ENCODE measurements at places on chromosomes 6 and 20.

- no peak for DNase-seq
Measured at GRCh38 chr6:160765412-160765811, 63.4 kb downstream of the PLG start.

GRCh38 chr6:5276581-5276980 is 15.3 kb downstream of the FARS2 start:
- DNase-seq = no peak

- DNase-seq = no peak
Measured at GRCh38 chr20:57047281-57048026, 219.0 kb downstream of the BMP7 start.

- no peak for DNase-seq
Measured at GRCh38 chr6:140463312-140463710, 1088.9 kb upstream of the CITED2 start.

- no peak for DNase-seq
Measured at GRCh38 chr6:30223339-30223738, 10.1 kb upstream of the TRIM26 start.

- no peak for DNase-seq
Measured at GRCh38 chr6:124294574-124295200, 491.0 kb downstream of the NKAIN2 start.

DNA sequence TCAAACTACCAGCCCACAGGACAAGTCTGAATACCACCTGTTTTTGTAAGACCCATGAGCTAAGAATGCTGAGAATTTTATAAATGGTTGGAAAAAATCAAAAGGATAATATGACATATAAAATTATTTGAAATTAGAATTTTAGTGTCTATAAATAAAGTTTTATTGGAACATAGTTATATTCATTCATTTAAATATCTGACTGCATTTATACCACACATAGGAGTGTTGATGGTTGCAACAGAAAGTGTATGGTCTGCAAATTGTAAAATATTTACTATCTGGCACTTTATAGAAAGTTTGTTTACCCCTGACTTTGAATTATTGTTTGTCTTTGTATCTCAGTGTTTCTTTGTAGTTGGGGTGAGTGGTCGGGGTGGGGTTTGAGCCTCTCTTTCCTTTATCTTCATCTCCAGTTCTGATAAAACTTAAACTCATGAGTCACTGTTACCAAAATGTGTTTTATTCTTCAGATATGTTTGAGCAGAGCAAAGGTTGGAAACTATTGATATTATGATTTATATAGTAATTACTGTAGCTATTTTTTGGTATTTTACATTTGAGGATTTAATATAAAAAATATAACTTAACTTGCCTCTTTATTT is 55.5 kb downstream of the CD2AP start:
- no peak for DNase-seq

GRCh38 chr20:57880571-57880892 is 170.7 kb upstream of the PMEPA1 start:
- DNase-seq = no peak

DNA sequence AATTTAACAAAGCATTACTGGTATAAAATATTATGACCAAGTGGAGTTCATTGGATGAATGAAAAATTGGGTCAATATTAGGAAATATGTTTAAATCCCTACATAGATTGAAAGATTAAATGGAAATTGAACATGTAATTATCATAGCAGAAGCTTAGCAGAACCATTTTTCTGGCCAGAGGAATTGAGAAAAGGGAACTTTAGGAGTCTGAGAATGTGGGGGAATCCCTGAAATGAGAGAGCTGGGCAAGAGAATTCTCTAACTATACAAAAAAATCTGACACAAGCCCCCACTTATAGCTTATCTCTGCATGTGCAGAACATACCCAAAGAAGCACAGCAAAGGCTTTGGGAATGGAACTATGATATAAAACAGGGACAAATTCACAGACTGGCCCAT is 67.4 kb upstream of the ARHGAP18 start:
- DNase-seq = no peak

GRCh38 chr6:1560281-1561058 is 49.2 kb upstream of the FOXC1 start:
- no peak for DNase-seq

GRCh38 chr6:18425218-18425617 is 38.1 kb downstream of the RNF144B start:
- DNase-seq = no peak

- no peak for DNase-seq
Measured at GRCh38 chr20:48731536-48731935, 96.3 kb downstream of the PREX1 start.

DNA sequence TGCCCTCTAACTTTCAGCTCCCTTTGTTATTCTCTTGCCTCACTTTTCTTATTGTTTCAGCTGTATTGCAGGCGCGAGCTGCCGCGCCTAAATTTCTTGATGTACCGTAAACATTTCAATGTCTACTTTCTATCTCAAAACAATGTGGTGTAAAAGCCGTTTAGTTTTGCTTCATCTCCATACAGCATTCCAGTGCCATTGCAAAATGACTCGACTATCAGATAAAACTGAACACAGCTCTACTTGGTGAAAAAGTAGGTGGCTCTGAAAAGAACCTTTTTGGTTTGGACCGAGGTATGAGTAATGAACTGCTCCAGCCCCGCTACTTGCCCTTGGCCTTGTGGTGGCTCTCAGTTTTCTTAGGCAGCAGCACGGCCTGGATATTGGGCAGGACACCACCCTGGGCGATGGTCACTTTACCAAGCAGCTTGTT is 74.6 kb downstream of the OR2B2 start:
- no peak for DNase-seq

GRCh38 chr6:36650848-36651478 is 27.6 kb upstream of the CDKN1A start:
- no peak for DNase-seq

DNA sequence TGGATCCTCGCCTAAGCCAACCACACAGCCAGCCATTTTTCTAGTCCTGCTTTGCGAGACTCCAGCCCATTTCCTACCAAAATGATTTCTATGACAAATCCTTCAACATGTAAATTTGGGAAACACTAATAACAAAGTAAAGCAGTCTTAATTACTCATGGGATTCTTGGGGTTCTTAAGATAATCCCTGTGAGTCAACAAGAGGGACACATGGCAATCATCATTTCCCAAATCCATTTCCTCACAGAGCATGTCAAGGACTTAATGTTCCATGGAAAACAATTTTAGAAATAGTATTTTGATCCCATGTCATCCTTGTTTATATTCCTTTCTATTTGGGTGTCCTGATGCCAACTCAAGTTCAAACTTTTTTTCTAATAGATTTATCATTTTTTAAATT is 322.7 kb upstream of the NOX3 start:
- DNase-seq = no peak

DNA sequence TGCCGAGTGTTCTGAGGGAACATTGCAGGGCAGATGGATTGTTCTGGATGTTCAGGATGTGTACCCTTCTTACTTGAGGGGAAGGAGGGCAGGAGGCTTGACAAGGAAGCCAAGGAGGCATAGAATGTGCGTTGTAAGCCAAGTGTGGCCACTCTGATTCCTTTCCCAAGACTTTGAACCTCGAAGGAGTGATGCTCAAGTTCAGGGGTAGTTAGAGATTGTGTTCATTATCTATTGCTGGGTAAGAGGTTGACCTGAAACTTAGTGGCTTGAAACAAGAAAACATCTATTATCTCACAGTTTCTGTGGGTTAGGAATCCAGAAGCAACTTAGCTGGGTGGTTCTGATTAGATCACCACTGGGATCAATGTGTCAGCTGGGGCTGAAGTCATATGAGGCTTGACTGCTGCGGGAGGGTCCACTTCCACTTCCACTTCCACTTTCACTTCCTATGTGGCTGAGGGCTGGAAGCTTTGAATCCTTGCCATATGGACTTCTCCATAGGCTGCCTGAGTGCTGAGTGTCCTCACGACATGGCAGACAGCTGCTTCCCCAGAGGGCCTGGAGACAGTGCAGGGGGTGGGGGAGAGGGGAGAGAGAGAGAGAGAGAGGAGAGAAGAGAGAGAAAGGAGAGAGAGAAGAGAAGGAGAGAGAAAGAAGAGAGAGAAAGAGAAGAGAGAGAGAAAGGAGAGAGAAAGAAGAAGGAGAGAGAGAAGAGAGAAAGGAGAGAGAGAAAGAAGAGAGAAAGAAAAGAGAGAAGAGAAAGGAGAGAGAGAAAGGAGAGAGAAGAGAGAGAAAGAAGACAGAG is 6.9 kb upstream of the CD40 start:
- DNase-seq = no peak

DNA sequence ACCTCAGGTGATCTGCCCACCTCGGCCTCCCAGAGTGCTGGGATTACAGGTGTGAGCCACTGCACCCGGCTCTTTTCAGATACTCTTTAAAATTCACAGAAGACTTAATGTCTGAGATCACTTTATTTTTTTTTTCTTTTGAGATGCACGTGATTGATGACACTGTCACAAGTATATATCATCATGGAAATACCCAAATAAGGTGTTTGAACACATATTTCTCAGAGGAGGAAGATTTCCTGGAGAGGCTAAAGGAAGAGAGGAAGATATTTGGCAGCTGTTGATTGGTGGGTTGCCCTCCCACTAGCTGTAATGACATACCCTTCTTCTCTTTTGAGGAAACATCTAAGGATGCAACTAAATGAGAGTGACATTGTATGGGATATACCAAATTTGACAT is 225.9 kb upstream of the CITED2 start:
- no peak for DNase-seq

DNA sequence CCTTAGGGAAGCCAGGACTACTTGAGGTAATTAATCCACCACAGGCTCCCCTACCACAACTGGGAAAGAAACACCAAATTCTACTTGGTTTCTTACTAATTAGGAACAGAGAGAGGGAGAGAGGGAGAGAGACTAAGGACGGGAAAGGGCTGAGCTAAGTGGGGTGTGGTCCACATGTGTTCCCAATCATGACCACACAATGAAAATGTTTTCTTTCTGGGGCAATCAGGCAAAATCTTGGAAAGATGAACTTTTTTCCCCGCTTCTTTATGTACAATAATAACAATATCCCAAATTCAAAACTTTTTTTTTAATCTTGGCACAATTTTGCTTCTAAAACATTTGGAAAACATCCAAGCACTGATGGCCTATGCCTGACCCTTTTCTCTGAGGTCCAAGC is 734.4 kb downstream of the MAFB start:
- DNase-seq = no peak

DNA sequence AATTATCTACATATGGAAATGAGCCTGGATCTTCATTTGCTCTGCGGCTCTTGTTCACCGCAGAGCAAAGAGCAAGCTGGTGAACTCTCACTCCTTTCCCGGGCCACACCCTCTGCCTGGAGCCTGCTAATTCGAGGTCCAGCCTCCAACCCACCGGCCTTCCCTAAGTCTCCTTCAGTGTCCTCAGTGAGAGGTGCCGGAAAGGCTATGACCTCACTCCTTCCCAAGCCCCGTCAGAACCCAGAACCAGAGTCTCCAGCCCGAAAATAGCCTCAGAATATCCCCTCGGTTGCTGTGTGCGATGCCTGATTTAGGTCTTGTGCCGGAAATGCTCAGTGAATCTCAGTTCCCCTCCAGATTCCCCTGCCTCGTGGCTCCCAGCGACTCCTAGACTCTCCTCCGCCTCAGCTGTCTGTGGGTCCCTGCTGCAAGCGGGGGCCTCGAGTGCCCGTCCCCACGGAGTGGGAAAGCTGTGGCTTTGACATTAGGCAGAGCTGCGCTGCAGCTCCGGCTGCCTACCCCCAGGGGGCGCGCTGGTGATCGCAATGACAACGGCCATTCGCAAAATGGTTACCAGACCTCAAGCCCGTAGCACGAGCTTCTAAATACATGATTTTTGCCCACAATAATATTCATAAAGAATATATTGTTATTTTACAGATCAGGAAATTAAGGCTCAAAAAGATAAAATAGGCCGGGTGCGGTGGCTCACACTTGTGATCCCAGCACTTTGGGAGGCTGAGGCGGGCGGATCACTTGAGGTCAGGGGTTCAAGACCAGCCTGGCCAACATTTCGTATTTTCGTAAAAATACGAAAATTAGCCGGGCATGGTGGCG is 4.1 kb upstream of the BNIP5 start:
- peak; percentile 80 for DNase-seq

GRCh38 chr20:59785986-59786795 is 147.2 kb downstream of the SYCP2 start:
- peak; percentile 43 for DNase-seq

DNA sequence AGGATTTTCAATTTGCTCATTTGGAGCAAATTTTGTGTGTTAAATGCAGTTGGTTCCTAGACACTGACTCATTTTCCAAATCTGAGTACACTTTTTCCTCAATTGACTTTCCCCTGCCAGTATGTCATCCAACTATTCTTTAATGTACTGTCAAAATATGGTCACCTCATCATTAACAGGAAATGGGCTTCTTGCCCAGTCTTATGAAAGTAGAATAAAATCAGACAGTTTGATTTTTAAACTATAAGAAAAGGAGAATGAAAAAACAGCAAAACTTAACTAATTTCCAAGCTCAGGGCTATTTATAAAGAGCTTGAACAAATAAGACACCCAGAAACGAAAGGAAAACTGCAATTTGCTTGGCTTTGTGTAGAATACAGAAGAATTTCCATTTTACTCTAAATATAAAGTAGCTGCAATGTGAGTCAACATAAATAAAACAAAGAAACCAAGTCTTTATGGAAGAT is 43.7 kb upstream of the RAB23 start:
- no peak for DNase-seq

- no peak for DNase-seq
Measured at GRCh38 chr6:138614151-138614550, 114.9 kb upstream of the NHSL1 start.
